ENCODE measurements at places on chromosomes 11 and 22.
A peak's percentile ranks its signal among the peaks of the same experiment; 100 is the strongest.

- no peak for DNase-seq
These were observed at the start of gene CD44 for GRCh38 chr11:35138943-35139721. TSS of gene CD44 (plus strand) at chr11:35139171. CDS start at chr11:35139304, 133 bp downstream.

DNA sequence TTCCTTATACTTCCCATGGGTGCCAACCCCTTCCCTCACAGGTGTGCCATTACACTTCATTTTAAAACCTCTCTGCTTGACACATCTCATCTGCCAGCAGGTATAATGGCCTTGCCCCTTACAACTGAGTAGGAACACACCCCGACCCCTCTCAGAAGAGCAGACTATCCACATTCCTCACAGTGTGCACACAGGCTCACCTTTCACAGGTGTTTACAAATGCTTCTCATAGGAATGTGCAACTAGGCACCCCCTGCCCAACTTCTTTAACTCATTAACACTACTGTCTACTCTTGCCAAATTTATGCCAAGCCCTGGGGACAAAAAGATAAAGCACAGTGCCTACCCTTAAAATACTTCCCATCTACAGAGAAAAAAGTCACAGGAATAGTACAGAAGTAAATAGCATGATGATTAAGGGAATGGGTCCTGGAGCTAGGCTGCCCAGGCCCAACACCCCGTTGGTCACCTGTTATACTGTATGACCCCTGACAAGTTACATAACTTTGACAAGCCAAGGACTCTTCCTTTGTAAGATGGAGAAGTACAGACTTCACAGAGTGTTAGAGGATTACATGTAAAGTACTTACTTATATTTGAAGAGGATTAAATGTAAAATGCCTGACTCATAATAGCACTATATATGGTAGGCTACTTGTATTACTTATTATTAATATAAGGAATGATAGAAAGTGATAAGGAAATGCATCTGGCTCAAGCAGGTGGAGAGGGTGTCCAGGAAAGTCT lies 15.2 kb downstream of the TRIM3 start:
- DNase-seq = no peak

- no peak for DNase-seq
These were observed 20.9 kb upstream of the NARS2 start for GRCh38 chr11:78595436-78596130.

DNA sequence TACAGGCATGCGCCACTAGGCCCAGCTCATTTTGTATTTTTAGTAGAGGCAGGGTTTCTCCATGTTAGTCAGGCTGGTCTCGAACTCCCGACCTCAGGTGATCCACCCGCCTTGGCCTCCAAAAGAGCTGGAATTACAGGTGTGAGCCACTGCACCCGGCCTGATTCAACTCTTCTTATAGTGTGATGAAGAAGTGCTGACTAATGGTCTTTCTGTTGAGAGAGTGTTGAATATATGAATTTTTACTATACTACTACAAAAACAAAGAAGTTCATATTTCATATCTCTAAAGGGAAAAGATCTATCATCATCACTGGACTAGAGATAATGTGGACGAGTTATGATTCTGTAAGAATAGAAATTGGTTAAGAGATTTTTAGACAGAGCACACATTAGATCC lies 320.1 kb downstream of the SOX6 start:
- DNase-seq = no peak

- DNase-seq = no peak
These were observed 42.8 kb downstream of the REXO2 start for GRCh38 chr11:114482114-114482513.

- DNase-seq = no peak
These were observed 14.3 kb upstream of the CREB3L1 start for GRCh38 chr11:46263120-46263519.

GRCh38 chr11:9379041-9379440 lies 5.4 kb upstream of the IPO7 start:
- DNase-seq = no peak

DNA sequence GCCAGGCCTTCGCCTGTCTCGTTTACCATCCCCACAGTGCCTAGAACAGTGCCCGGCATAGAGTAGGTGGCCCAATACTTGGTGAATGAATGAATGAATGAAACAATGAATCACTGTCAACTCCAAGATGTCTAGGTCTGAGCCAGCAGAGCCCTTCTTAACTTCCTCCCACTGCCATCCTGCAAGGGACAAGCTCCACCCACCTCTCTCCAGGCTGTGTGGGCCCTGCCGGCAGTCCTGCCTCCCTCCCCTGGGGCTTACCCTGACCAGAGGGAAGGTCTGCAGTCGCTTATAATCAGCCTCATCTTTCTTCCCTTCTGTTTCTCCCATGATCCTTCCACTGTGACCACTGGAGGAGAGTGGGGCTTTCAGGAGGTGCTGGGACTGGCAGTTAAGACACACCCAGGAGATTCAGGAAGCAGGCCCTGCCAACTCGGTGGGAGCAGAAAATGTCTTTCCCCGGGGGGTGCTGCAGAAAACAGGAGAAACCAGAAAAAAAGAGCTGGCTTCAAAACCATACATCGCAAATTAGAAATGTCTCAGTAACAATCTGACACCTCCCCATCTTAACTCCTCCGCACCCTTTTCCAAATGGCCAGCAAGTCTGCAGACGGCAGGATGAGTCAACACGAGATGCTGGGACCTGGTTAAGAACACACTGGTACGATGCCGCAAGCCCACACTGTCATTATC lies 11.4 kb downstream of the DNAL4 start:
- no peak for DNase-seq

GRCh38 chr22:26033071-26033470 lies 136.2 kb upstream of the SEZ6L start:
- no peak for DNase-seq

GRCh38 chr11:59787816-59788215 lies 22.8 kb downstream of the MRPL16 start:
- DNase-seq = no peak

GRCh38 chr11:64203421-64204079 lies 3.0 kb upstream of the FERMT3 start:
- DNase-seq = no peak

DNA sequence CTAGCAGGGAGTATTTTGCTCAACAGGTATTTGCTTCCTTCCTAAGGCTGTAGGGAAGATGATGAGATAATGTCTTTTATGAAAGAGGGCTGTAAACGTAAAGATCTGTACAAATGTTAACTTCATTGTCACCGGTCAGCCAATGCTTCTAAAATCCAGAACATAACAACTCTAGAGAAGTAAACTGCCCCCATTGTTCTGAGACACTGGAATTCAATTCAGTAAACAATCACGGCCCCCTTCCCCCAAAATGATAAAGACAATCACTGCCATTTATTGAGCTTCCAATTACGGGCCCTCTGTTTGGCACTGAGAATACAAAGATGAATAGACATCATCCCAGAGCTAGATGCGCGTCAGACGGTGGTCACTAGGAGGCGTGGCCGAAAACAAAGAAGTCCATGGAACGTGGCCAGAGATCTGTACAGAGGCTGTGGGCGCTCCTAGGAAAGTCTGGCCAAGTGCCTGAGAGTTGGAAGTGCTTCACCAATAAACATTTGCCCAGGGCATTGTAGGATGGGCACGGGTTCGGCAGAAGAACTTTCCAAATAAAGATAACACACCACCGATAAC lies 576 bp downstream of the TMEM258 start:
- peak; percentile 33 for DNase-seq

GRCh38 chr22:33354928-33355327 lies 296.7 kb upstream of the SYN3 start:
- DNase-seq = no peak

GRCh38 chr11:105447936-105448702 lies 161.8 kb upstream of the GRIA4 start:
- no peak for DNase-seq

DNA sequence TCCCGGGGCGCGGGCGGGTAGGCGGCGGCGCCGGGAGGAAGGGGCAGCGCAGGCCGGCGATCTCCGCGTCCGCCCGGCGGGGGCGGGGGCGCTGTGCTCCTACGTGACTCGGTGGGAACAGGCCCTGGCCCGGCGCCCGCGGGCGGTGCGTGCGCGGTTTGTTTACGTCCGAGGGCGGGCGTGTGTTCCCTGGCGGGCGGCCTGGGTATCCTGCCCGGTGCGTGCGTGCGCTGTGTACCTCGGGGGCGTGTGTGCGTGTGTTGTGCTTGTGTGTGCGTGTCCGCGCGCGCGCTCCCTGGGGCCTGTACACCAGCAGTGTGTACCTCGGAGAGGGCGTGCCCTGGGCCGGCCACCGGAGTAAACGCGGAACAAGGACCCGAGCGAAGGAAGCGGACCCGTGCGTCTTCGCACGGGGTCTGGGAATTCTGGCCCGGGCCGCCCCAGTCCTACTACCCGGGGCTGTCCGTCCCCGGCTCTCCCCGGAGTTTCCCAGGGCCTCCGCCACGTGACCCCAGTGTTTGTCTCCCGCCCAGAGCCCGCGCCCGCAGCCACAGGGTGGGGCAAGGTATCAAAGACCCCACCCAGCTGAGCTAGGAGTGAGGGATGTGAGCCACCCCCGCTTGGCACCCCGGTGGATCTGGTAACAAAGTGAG lies 769 bp downstream of the MAFF start:
- DNase-seq = no peak

- no peak for DNase-seq
These were observed 1122.3 kb downstream of the BRD1 start for GRCh38 chr22:48705159-48705916.

- no peak for DNase-seq
These were observed 80.2 kb upstream of the NAV2 start for GRCh38 chr11:19632499-19632834.

DNA sequence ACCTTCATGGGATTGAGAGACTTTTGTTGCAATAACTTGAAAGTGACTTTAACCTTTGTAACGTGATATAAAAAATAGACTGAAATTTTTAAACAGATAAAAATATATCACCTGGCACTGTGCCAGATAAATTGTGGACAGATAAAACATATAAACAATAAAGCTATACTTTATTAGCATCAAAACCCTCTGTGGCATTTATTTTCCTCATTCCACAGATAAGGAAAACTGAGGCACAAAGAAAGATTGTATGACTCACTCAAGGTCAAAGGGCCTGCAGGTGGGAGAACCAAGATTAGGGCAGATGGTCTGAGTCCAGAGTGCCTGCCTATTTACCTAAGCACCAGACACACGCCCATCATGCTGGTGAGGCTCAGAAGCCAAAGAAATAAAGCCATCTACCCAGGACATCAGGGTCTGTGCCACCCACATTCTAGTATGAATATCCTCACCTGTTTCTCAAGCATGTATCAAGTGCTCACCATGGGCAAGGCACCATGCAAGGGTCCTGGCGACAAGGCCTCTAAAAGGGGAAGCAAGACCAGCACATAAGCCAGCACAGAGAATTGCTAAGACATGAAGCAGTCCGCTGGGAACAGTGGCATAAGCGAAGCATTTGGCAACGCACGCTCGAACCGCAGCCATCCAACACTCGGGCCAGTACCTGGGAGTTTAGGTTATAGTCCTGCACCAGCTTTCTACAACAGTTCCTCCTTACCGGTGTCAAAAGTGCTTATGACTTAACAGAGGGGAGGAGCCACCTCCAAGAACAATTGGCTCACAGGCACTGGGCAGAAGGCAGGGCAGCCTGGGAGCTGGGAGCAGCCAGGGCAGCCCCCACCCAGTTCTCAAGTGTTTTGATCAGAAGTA lies 17.6 kb downstream of the MYH9 start:
- no peak for DNase-seq

- no peak for DNase-seq
These were observed 86.5 kb upstream of the HTATIP2 start for GRCh38 chr11:20277014-20277413.

DNA sequence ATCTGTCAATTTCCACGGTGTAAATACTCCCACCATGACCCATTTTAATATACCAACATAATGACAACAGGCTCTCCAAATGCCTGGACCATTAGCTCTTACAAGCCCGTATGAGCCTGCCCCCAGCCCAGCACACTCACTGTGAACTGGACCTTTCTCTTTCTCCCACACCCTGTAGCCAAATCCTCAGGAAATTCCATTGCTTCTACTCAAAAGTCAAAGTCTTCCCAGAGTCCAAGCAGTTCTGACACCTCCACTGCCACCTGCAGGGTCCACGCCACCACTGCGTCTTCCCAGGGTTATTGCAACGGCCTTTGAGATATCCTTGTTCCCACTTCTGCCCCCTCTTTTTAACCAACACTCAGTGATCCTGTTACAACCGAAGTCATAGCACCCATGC lies 110.1 kb upstream of the ASPHD2 start:
- no peak for DNase-seq

GRCh38 chr11:60251485-60252212 lies 8.7 kb upstream of the MS4A4E start:
- no peak for DNase-seq

DNA sequence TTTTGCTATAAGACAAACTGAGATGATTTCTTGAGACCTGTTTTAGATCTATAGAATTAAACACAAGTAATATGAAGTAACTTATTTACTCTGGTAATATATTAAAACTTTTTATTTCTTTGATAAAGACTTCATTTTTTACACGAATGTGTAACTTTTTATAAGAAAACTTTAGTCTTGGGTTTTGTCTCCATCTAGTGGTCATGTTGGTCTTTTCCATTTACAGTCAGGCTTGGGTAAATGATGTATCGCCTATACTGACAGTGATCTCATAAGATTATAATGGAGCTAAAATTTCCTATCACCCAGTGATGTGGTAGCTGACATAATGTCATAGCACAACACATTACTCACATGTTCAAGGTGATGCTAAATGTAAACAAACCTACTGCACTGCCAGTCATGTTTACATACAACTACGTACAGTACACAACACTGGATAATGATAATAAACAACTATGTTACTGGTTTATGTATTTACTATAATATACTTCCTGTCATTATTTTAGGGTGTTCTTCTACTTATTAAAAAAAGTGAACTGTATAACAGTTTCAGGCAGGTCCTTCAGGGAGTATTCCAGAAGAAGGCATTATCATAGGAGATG lies 7.5 kb upstream of the C11orf97 start:
- no peak for DNase-seq

DNA sequence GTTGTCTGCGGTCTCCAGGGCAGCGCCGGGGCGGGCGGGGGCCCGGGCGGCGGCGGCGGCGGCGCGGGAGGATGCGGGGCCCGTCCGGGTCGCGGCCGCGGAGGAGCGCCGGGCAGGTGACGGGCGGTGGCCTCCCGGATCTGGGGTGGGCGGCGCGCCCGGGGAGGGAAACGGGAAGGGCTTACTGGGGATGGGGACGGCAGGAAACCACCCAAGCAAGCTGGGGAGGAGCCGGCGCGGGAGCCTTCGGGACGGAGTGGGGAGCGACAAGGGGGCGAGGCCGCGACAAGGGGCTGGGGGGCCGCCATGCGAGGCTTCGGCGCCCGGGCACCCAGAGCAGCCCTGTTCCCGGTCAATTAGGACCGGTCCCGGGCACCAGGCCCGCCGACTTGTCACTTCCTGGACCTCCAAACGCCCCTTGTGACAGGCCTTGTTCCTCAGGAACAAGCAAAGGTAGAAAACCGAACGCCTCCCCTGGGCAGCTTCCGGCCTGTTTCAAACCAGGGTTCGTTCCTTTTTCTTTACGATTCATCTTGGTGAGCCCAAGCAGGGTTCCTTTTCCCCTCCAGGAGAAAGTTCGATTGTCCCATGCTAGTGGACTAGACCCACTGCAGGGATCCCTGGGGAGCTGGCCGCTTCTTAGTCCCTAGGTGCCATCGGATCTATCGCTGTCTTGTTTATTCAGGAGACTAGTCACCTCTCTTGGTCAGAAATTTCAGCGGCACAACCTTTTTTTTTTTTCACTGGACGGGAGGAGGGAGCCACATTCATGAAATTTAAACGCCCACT lies 492 bp downstream of the JHY start:
- DNase-seq = no peak

Measured in stimulated activated CD4-positive, alpha-beta T cell treated with anti-CD3 and anti-CD28 coated beads, TNF-alpha, amount 100 ng/mL, for 48 hours (primary cell).